ENCODE measurements at places on chromosomes 13 and 19.

DNA sequence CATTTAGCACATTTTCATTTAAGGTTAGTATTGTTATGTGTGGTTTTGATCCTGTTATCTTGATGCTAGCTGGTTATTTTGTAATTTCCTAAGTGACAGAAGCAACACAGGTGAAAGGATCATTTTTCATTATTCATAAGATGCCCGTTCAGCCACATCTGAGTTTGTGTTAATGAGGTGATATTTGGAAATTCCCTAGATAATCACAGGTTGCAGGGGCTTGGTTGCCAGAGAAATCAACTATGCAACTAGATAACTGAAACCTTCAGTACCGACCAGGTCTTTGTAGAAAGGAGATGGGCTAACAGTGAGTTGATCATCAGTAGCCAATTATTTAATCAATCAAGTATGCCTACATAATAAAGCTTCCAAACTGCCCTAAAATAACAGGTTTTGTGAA is 121.3 kb upstream of the UFM1 start:
- no peak for DNase-seq

DNA sequence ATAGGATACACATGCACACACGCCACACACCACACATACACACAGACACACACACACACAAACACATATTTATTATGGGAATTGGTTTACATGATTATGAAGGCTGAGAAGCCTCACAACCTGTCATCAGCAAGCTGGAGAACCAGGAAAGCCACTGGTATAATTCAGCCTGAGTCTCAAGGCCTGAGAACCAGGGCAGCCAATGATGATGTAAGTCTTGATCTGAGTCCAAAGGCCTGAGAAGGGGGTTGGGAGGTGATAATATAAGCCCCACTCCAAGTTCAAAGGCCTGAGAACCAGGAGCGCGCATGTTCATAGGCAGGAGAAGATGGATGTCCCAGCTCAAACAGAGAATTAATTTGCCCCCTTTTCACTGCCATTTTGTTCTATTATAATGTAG is 18.7 kb upstream of the SOX21 start:
- DNase-seq, result no peak

- no peak for DNase-seq
Observed at GRCh38 chr19:12891553-12892021, 627 bp downstream of the GCDH start.

DNA sequence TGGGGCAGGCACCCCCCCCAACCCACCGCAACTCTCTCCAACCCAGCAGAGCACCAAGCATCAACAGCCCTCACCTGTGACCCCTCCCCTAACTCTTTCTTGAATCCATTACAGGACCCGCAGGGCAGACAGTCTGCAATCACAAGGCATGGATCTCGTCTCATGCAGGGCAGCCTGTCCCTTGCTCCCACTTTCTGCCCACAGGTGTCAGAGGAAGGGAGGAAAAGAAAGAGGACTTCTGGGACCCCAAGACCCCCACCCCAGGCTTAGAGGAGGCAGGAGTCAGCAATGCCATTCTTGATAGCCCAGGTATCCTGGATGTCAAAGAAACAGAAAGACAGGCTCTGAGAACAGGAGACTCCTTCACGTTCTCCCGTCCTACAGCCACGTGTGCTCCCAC is 47.4 kb upstream of the TUBGCP3 start:
- DNase-seq, result no peak

GRCh38 chr19:48333467-48334384 is 8.4 kb downstream of the EMP3 start:
- peak; percentile 92 for DNase-seq

DNA sequence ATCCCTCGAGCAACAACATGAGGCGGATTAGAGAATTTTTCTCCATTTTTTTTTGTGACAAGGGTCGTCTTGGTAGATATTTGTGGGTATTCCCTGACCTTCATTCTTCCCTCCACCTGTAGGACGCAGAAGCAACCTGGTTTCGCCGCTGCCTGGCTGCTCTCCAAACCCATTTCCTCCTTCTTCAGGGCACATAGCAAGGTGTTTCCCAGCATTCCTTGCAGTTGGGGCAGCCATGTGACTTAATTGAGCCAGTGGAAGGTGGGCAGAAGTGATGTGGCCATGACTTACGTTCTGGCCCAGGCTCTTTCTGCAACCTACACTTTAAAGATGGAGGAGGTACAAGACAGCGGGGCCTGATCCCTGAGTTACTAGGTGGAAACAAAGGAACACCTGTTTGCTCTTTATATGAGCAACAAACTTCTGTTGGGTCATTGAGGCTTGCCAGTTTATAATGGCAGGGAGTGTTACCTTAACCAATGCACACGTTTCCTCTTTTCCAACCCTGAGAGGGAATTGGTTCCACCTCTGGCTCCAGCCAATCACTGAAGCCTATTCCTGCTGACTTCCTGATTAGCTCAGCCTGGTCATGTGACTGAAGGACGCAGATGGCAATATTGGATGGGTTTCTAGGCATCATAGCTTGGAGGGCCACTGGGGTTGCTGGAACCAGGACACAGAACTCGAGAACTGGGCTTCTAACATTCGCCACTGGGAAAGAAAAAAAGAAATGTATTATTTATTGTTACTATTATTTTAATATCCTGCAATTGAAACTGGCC is 30.8 kb upstream of the ZNRF4 start:
- no peak for DNase-seq

DNA sequence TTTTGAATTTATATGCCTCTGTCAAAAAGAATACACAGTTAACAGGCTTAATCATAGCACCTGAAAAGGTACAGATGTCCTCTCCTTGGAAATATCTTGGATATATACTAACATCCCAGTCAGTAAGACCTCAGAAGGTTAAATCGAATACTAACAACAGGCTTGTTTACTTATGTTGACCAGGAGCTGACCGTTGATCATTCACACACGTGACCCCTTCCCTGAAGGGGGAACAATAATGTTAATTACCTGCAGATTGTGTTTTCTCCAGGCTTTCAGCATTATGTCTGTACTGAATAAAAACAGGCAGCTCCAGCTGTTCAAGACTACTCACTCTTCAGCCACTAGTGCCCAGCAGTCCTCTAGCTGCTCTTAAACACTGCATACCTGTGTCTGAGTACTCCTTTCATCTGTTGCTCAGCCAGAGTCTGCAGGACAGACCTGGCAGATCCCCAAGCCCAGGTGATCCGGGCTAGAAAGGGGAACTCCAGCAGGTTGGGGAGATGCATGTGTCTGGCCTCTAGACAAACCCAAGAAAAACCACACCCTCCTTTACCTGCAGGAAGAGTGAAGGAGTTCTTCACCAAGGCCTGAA is 163.9 kb downstream of the RNF17 start:
- DNase-seq, result no peak

DNA sequence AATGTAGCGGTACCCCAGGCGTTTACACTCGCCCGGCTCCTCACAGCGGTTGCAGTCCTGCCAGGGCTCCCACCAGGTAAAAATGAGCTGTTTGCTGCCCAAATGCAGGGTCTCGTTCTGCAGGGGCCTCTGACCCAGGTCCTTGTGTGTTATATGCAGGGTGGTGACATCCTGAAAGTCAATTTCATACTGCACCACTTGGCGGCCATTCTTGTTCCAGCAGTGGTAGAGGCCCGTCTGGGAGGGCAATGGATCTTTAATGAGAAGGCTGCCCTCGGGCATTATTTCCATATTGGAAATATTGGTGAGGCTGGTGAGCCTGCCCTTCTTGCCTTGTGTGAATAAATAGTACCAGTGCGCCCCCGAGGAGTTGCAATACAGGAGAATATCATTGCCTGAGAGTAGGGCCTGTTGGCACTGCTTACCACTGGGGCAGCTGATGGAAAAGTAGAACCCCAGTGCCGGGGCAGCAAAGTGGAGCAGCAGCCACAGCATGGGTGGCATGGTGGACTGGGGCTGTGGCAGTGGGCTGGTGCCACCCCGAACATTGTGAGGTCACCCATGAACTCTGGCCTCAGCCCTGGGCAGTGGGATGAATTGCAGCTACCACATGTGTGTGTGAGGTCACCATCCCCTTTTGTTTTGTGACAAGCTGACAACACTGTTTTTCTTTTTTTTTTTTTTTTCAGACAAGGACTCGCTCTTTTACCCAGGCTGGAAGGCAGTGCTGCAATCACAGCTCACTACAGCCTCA is at the start of gene FAM187B:
FAM187B (minus strand) TSS at position 563 of the 754 bp plus-strand sequence; CDS start at position 504, 59 bp downstream.
- no peak for DNase-seq

GRCh38 chr13:43596006-43596405 is 190.8 kb downstream of the ENOX1 start:
- no peak for DNase-seq

GRCh38 chr13:61463024-61463423 is 47.4 kb upstream of the PCDH20 start:
- DNase-seq, result no peak

DNA sequence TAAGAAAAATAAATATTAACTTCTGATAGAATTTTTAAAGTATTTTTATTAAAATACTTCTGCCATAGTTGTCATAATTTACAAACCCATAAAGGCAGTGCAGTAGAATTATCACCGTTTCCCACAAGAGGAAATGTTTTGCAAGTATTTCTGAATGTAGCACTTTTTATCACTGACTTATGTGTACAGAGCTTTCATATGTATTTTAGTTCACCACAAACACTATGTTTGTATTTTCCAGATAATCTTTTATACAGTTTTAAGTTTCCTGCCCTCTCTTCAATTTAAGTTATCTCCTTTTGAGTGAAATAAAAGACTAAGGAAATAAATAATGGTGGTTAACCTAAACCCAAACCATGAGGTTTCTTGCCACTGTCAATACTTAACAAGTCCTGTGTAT is 24.2 kb downstream of the MIPEP start:
- DNase-seq, result no peak

GRCh38 chr13:27022571-27023311 is 148.9 kb downstream of the USP12 start:
- DNase-seq, result peak; percentile 87

DNA sequence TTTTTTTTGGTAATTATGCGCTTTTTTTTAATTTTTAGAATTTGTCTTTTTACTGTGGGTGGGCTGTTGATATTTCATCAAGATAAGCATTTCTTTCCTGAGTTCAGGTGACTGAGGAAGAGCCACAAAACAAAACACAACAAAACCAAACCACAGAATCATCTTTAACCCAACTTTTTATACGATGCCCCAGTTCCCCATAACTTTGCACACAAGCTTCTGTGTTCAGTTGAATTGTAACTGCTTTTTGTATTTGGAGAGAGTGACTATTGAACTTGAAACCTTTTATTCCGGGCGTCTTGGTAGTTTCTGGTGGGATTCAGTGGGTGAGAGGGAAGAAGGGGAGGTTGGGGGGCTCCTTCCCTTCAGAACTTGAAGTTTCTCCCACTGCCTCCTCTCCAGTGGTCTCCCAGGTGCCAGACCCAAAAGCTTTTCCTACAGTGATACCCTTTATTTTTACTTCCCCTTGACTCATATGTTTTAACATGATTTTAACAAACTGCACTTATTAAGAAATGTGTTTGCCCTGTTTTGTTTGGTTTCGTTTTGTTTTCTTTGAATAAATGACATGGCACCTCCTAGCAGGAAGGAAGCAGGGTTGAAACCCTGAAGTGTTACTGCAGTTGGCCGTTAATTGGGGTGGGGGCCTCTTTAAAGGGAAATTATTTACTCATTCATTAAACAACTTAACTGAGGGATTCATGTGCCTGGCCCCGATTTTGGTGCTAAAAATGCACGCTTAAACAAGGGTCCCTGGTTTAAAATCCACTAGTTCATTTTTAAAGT is 2.7 kb upstream of the CCDC97 start:
- DNase-seq, result no peak

DNA sequence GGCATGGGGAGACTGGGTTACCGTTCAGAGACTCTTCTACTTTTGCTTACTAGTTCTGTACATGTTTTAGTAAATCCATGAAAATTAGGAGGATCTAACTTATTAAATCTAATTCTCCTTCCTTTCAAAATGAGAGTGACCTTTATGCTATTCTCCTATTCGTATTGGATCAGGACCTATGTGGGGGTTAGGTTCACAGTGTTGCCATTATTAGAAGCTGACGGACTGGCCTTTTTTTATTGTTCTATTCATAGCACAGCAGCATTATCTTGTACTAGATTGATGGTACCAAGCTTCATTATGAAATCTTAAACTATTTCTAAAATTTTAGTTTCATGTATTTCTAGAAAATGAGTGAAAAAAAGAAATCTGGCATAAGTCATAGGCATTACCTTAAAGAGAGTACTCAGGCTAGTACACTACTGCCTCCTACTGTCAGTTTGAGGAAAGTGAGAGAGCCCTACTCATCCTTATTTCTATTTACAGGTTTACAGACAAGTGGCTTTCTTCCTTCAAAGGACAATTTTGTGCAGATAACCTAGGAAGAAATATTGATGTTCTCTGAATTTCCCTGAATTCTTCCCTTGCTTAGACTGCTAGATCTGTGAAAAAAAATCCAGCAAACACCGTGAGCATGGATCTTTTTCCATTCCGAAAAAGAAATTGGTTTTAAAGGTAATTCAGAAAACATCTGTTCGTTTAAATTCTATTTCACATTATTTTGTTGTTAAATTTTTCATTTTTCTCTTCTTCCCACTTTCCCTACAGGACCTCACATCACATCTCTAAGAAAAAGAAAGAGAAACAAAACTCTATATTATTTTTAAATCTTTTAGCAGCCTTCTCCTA is 485.5 kb downstream of the DIAPH3 start:
- peak; percentile 70 for DNase-seq

GRCh38 chr13:102977471-102977870 is 88.7 kb downstream of the SLC10A2 start:
- peak; percentile 6 for DNase-seq

DNA sequence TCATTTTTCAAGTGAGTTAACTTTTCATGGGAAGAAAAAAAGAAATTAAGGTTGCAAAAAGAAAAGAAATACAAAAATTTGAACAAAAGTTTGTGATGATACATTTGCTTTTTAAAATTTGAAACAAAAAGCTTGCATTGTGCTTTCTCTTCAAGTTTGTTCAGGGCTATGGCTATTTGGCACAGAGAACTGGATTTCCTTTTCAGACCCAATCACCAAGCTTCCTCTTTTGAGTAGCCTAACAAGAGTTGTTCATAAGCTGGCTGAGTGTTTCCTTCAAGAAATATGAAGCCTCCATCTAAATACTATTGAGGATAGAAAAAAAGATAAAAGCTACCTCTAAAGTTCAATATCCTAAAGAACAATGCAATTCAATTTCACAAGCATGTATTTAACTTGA is 787.8 kb downstream of the LIG4 start:
- DNase-seq, result no peak

GRCh38 chr13:20729633-20730585 is 26.4 kb downstream of the IL17D start:
- no peak for DNase-seq

DNA sequence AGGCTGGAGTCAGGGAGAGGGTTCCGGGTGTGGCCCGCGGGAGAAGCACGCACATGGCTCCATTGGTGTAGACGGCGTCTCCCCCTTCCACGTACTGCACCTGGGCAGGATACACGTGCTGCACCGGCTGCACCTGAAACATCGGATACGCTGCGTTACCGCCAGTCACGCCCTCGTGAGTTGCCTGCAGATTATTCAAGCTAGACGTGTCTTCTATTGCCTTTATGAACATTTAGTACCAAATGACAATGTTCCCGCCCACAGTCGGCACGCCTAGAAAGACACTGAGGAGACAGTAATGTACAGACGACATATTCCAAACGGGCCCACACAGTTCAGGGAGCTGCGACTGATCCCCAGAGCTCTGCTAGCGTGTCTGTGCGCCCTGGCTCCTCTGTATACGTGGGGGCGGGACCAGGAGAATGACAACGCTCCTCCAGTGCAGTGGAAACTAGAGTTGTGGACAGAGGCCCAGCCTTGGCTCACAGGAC is 64.1 kb upstream of the RANBP3 start:
- DNase-seq, result no peak

- no peak for DNase-seq
Observed at GRCh38 chr19:51064534-51065220, at the start of gene KLK13. TSS of gene KLK13 (minus strand) at chr19:51065092. CDS start at chr19:51065067, 25 bp downstream.

Data from EH (cell line).